ENCODE measurements at places on chromosomes 1 and 21. TPM values are rescaled to one million over a fixed set of nuclear protein-coding genes. Genes with fewer than 3 reads are reported as not detected.

GRCh38 chr21:31161157-31161556 lies 122.9 kb upstream of the KRTAP19-8 start:
- no peaks in the 10 kb centered on the region for H3K27me3 ChIP-seq
- H3K4me1 ChIP-seq = no peaks in the 10 kb centered on the region
- no peak overlapping the region for H3K27ac ChIP-seq
- no peaks in the 10 kb centered on the region for H3K36me3 ChIP-seq

FCRL6 gene
- total RNA-seq = not detected

DNA sequence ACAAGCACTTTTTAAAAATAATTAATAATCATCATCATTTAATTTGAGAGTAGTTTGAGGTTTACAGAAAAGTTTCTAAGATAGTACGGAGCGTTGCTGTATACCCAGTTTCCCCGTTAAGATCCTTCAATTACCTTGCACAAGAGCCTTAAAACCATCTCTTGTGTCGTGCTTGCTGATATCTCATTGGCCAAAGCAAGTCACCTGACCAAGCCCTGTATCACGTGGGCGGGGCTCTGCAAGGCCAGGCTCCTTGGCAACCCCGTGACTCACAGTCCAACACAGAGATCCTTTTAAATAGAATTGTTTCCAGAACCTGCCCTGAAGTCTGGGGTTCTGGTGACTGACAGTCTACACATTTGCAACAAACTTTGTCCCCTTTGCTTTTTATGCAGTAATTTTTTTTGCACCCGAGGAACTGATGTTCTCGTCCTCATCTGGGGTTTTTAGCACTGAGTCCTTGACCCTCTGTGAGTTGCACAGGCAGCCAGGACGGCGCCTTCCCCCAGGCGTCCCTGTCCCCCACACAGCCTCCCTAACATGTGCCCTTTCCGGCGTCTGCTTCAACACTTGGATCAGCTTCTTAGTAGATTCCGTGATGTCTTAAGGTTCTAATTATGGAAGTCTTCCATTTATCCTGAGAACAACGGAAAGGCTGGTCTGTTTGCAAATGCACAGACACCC lies 183.3 kb upstream of the TMEM51 start:
- no peak overlapping the region for H3K27ac ChIP-seq
- H3K27me3 ChIP-seq = no peaks in the 10 kb centered on the region
- no peak for DNase-seq
- no peak overlapping the region for H3K4me3 ChIP-seq
- no peaks in the 10 kb centered on the region for H3K36me3 ChIP-seq

GRCh38 chr1:29673669-29674626 lies 437.6 kb downstream of the PTPRU start:
- no peak overlapping the region for H3K27ac ChIP-seq
- no peaks in the 10 kb centered on the region for H3K4me1 ChIP-seq
- no peaks in the 10 kb centered on the region for H3K36me3 ChIP-seq

DNA sequence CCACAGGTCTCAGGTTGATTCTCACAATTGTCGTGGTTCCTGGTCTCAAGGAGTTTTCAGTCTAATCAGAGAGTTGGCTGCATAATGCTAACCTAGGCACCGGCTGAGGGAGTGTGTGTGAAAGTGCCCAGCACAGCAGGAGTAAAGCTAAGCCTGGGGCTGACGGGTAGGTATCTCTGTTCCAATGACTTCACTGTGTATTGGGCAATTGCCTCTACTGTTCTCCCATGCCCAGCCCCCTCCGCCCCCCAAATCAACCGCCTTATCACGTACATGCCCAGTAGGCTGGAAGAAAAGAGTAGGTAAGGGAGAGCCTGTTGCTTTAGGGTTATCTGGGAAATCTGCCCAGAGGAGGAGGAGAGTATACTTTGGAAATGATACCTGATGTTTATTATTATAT lies 54.7 kb downstream of the MRPS6 start:
- H3K36me3 ChIP-seq = no peaks in the 10 kb centered on the region
- no peaks in the 10 kb centered on the region for H3K4me1 ChIP-seq
- no peaks in the 10 kb centered on the region for H3K27me3 ChIP-seq
- no peak for DNase-seq
- no peak overlapping the region for H3K27ac ChIP-seq
- H3K4me3 ChIP-seq = no peak overlapping the region

- peak overlapping the region; percentile 14 for H3K4me3 ChIP-seq
- peak; percentile 75 for DNase-seq
- H3K4me1 ChIP-seq = no peaks in the 10 kb centered on the region
- H3K27me3 ChIP-seq = no peaks in the 10 kb centered on the region
These were observed 19.7 kb upstream of the LMX1A start for GRCh38 chr1:165376041-165376810.

DNA sequence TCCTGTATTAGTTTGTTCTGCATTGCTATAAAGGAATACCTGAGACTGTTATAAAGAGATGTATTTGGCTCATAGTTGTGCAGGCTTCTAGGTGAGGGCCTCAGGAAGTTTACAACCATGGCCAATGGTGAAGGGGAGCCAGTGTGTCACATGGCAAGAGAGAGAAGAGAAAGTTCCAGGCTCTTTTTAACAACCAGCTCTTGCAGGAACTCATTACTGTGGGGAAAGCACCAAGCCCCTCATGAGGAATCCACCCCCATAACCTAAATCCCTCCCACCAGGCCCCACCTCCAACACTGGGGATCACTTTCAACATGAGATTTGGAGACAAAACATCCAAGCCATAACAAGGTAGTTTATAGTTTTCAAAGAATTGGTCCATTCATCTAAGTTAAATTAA lies 5.0 kb upstream of the MEAF6 start:
- no peaks in the 10 kb centered on the region for H3K27me3 ChIP-seq
- DNase-seq = no peak
- H3K4me1 ChIP-seq = peaks cover 16% of the 10 kb centered on the region
- no peak overlapping the region for H3K4me3 ChIP-seq
- H3K36me3 ChIP-seq = no peaks in the 10 kb centered on the region
- no peak overlapping the region for H3K27ac ChIP-seq

DNA sequence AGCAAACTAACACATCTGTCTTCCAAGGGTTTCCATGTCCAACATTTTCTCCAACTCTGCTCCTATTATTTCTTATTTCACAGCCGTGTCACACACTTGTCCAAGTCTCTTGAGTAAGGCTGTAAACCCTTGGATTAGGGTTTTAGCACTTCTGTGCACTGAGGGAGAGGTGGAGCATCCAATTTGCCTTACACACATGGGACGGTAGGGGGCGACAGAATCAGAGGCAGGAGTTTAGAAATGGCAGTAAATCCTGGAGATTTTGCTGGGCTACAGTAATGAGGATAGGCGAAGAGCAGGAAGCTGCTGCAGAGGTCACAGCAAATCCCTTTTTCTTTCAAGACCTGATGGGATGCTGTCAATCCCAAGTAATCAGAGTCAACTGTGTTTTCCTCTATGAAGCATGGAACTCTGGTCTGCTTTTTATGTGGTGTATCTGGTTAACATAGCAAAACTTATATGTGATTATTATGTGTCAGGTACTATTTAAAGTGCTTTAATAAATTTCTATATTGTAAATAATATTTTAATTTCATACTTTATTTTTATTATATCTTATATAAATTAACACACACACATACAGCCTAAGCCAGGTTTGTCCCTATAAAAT lies 15.4 kb upstream of the LCE5A start:
- no peaks in the 10 kb centered on the region for H3K36me3 ChIP-seq
- H3K4me3 ChIP-seq = no peak overlapping the region
- DNase-seq = no peak
- H3K27me3 ChIP-seq = no peaks in the 10 kb centered on the region
- no peaks in the 10 kb centered on the region for H3K4me1 ChIP-seq

- H3K27ac ChIP-seq = peak overlapping the region; percentile 24
- H3K4me1 ChIP-seq = no peaks in the 10 kb centered on the region
- H3K36me3 ChIP-seq = no peaks in the 10 kb centered on the region
- no peaks in the 10 kb centered on the region for H3K27me3 ChIP-seq
These were observed 126.5 kb downstream of the ADSS2 start for GRCh38 chr1:244325056-244325758.

SERPINC1 gene
- 2,830 TPM for total RNA-seq

DNA sequence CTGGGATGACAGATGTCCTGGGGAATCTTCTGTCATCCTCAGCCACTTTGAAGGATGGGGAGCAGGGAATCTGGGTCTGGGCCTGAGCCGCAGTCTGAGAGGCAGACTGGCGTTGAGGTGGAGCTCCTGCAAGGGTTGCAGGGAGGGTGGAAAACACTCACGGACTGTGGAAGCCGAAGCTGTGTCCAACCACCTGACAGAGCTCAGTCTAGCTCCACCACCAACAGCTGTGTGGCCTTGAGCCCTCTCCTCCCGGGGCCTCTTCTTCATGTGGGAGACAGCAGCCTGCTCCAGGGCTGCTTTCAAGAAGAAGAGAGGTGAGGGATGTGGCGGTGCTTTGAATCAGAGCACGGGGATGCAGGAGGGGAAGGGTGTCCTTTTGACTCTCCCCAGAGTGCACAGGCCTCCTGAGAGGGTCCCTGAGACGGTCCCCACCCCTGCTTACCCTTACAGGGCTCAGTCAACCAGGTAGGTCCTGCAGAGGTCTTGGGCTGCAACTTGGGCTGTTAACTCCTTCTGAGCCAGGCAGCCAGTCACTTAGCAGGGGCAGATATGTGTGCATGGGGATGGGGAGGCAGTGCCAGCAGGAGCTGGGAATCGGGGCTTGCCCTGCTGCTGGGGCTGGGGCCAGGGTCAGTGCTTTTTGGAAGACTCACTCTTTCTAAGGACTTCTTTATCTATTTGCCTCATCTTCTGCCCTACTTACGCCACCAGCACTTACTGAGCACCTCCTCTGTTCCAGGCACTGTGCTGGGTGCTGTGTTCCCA lies 216.3 kb downstream of the PTPRU start:
- H3K36me3 ChIP-seq = no peaks in the 10 kb centered on the region
- no peak for DNase-seq
- no peak overlapping the region for H3K27ac ChIP-seq
- H3K27me3 ChIP-seq = no peaks in the 10 kb centered on the region
- no peak overlapping the region for H3K4me3 ChIP-seq

SH2D1B gene
- not detected for total RNA-seq

GRCh38 chr1:33459691-33460090 lies 12.8 kb upstream of the ZSCAN20 start:
- no peak overlapping the region for H3K27ac ChIP-seq
- H3K4me1 ChIP-seq = no peaks in the 10 kb centered on the region
- DNase-seq = no peak
- H3K4me3 ChIP-seq = no peak overlapping the region
- H3K36me3 ChIP-seq = no peaks in the 10 kb centered on the region

DNA sequence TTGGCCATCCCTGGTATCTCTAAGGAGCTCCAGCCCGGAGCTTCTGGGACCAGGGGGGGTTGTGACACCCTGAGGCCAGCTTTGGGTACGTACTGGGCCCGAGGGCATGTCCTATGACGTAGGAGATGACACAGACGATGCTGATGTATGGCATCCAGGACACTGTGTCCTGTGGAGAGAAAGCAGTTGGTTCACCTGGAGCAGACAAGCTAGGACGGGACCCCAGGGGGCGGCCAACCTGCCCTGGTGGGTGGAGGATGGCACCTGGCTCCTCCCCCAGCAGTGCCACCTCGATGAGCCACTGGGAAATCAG lies 12.1 kb upstream of the SLC2A7 start:
- H3K27ac ChIP-seq = no peak overlapping the region
- no peak for DNase-seq
- no peaks in the 10 kb centered on the region for H3K4me1 ChIP-seq
- H3K36me3 ChIP-seq = no peaks in the 10 kb centered on the region
- H3K4me3 ChIP-seq = no peak overlapping the region

MATN1 gene
- not detected for total RNA-seq

DNA sequence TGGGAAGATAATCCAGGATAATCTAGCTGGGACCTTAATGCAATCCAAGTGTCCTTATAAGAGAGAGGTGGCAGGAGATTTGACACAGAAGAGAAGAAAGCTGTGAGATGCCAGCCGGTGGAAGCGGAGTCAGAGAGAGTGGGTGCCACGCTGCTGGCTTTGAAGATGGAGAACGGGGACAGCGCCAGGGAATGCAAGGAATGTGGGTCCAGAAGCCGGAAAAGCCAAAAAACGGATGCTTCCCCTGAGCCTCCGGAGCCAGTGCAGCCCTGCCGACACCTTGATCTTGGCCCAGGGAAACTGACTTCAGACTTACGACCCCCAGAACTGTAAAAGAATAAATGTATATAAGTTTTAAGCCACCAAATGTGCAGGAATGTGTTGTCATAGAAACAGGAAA lies 152.6 kb downstream of the ZNF281 start:
- no peaks in the 10 kb centered on the region for H3K4me1 ChIP-seq
- no peak overlapping the region for H3K27ac ChIP-seq
- H3K4me3 ChIP-seq = no peak overlapping the region
- no peaks in the 10 kb centered on the region for H3K36me3 ChIP-seq
- no peaks in the 10 kb centered on the region for H3K27me3 ChIP-seq

THEMIS2 gene
- 6.1 TPM for total RNA-seq

- no peaks in the 10 kb centered on the region for H3K27me3 ChIP-seq
- no peak overlapping the region for H3K4me3 ChIP-seq
- no peak for DNase-seq
- H3K27ac ChIP-seq = peak overlapping the region; percentile 76
These were observed 8.4 kb downstream of the ENO1 start for GRCh38 chr1:8870103-8870502.

CLEC20A gene
- total RNA-seq = not detected

DNA sequence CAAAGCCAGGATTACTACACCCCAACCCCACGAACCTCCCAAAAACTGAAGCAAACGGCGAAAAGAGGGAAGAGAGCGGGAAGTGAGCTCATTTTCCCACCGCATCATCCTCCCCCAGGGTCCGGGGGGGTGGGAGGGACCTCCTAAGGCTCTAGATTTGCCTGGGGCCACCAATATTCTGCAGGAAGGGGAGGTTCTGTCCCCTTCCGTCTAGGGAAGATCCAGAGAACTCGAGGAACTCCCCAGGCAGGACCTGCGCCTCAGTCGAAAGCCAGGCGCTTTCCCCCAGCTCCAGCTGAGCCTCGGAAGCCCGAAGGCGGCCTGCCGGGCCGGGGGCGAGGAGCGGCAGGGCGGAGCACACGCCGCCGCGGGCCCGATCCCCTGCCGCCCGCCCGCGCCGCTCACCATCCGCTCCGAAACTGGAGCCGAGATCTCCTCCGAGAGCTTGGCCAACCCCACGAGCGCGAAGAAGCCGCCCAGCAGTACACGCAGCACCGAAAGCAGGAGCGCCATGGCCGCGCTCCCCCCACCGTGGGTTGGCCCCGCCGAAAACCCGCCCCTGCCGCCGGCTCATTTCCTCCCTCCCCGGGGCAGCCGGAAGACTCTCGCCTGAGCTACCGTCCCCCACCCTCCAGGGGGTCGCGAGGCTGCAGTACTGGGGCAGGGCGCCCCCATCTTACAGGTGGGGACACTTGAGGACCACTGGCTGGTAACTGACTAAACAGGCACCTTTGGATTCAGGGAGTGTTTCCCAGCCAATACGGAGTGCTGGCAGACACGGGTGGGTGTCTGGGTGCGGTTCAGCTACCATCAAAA lies at the start of gene TMEM35B:
TSS of gene TMEM35B (minus strand) at position 555 of the 816 bp plus-strand sequence. CDS start at position 513, 42 bp downstream.
- peak; percentile 80 for DNase-seq
- H3K36me3 ChIP-seq = no peaks in the 10 kb centered on the region
- H3K4me1 ChIP-seq = no peaks in the 10 kb centered on the region
- peak within 1 kb of the TSS; percentile 86 for H3K4me3 ChIP-seq

TEKT2 gene
- total RNA-seq = not detected

DNA sequence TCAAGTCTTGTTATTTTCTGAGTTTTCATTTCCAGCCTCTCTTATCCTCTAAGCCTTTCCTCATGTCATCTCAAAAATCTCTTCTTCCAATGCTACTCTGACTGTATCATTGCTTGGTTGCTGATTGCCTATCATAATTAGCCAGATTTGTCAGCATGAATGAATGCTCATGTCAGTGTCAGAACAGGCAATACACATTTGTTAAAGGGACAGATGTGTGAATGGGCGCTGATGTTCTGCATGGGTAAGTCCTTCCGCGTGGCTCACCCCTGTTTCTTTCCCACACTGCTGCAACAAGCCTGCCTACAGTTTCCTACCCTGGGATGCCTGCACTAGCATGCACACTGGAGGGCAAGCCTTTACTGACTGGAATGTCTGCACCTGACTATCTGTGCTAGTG lies 100.6 kb downstream of the RHOU start:
- no peaks in the 10 kb centered on the region for H3K36me3 ChIP-seq
- DNase-seq = no peak
- H3K4me3 ChIP-seq = no peak overlapping the region

Data from right lobe of liver (tissue), 6 donors.